ENCODE measurements at places on chromosomes 1 and 21.

DNA sequence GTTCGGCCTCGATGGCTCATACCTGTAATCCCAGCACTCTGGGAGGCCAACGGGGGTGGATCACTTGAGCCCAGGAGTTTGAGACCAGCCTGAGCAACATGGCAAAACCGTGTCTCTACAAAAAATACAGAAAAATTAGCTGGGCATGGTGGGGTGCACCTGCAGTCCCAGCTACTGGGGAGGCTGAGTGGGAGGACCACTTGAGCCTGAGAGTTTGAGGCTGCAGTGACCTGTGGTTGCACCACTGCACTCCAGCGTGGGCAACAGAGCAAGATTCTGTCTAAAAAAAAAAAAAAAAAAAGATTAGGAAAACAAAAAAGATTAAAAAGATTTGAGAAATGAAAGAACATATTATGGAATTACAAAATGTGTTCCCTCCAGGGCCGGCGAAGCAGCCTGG is 18.4 kb upstream of the IFNAR2 start:
- no peak for DNase-seq

DNA sequence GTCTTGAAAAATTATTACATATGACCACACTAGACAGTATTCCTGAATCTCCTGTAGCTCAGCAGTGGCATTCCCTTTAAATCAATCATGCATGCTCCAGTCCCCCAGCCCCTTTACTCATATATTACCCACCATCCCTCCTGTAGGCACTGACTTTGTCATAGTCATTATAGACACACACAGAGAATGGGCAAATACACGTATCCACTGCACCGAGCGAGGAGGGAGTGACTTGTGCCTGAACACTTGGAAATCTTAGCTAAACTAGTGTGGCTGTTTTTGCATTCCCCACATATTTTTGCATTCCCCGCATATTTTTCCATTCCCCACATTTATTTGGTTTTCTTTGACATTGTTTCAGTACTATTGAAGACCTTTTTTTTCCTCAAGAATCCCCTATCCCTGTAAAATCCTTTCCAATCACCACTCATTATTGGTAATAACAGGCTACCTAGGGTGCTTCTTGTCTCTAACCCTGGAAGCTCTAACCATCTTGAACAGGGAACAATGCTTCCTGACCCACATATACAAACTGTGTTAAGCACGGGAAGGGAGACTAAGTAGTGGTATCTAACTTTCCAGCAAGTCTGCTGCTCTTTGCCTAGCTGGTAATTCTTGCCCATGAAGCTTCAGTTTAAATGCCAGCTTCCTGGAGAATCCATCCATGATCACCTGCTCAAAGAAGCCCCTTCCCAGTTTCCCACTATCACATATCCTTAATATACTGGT is 534.4 kb upstream of the CAMK1G start:
- DNase-seq: no peak

DNA sequence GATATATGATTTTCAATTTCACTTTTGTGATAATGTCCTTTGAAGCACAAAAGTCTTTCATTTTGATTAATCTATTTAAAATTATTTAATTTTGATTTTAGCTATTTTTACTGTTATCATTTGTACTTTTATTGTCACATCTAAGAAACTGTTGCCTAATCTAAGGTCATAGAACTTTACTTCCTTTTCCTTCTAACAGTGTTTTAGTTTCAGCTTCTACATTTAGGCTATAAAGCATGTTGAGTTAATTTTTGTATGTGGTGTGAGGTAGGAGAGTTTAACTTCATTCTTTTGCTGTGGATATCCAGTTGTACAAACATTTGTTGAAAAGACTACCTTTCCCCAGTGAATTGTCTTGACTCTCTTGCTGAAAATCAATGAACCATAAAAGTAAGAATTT is 204.5 kb downstream of the TM2D1 start:
- no peak for DNase-seq

GRCh38 chr1:150281221-150281757 is 1.1 kb upstream of the CIART start:
- peak; percentile 40 for DNase-seq

DNA sequence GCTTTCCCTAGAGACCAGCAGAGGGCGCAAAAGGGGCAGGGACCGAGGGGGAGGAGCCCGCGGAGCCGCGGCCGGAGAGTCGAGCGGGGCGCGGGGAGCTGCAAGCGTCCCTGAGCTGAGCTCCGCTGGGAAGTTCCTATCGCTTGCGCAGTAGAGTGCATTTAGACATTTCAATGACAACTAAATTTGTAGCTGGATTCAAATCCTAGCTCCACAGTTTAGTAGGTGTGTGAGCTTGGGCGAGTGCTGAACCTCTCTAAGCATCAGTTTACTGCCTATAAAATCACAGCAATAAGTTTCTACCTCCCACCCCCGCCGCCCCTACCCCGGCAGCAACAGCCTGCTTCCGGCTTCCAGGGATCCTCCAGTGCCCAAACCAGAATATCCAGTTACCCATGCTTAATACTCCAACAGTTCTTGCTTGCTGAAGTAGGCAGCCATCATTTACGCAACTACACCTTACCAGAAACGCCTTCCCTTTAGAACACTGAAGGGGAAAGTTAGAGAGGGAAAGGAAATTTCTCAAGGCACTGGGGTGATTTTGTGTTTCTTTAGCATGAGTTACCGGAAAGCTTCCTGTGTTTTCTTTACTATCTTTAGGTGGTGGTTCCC is 9.1 kb downstream of the TLR5 start:
- DNase-seq: peak; percentile 61

DNA sequence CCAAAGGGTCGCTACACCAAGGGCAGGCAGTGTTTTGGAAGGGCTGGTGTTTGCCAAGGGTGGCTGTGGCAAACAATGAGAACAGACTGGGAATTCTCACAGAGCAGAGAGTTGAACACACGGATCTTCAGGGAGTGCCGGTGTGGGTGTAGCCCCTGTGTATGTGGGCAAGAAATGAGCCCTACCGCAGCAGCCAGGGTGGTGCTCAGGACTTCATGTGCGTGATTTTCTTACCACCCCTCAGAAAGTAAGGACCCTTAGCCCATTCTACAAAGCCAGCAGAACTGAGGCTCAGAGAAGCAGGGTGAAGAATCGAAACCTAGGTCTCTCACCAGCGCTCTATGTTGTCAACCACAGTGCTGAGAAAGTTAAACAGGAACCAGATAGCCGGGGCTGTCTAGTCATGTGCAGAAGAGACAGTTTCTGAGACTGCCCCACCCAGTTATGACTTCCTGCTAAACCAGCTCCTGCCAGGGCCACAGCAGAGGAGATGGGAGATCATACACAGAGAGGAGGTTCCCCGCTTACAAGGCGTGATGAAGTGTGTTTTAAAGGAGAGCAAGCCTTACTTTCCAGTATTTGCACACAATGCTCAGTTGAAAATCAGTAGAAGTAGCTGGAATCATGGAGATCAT is 21.9 kb upstream of the MORC3 start:
- peak; percentile 31 for DNase-seq

DNA sequence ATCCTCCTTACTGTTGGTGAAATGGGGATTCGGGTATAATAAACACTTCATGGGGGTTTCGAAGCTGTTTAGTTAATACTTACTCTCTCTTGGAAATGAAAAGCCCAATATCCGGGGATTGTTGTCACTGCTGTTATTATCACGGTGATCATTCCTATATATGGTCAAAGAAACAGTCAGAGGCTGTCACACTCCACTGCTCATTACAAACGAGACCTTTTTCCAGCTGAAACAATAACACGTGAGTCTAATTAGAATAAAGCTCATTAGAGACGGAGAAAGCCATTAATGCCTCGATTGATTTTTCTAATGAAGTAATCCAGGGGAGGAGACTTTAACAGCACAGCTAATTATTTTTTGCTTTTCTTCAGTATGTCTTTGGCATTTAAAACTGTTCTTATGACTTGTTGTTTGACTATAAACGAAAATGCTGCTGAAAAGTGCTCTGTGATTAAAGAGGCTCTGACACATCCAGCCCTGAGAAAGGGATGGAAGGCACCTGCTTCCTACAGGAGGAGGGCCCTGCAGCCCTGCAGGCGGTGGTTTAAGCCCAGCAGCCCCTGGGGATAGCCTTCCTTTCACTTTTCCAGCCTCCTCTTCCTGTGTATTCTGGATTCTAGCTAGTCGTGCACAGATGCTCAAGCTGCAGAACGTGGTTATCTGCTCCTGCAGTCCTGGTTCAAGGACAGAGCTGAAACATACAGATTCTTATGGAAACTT is 143.6 kb downstream of the EDEM3 start:
- no peak for DNase-seq

- no peak for DNase-seq
These were observed 32.2 kb downstream of the HSPG2 start for GRCh38 chr1:21904704-21905520.

- DNase-seq: no peak
These were observed at the start of gene FCRLA for GRCh38 chr1:161706482-161707347. TSS of gene FCRLA (plus strand) at chr1:161707229. CDS start at chr1:161707265, 36 bp downstream.

DNA sequence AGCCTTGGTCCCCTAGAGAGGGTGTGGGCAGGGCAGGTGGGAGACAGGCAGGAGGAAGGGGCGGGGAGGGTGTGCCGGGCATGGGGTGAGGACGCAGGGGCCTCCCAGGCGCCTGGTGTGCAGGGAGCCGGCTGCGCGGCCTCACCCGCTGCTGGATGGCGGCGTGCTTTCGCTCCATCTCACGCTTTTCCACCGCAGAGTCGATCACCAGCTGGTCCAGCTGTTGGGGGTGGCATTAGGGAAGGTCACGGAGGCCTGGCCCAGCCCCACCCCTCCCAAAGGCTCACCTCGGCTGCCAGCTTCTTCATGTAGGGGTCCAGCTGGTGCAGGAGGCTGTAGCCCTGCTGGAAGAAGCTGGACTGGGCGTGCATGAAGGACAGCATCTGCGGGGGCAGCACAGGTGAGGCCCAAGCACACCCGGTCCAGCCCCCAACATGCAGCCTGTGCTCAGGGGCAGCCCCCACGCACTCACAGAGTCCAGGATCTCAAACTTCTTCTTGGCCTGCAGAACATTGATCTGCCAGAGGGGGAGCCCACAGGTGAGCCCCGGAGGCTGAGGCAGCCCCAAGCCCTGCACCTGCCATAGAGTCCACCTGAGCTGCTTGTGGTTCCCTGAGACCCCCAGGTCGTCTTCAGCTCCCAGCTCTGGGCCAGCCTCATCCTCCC is 7.9 kb downstream of the ACAP3 start:
- no peak for DNase-seq

GRCh38 chr1:78855258-78855657 is 151.3 kb downstream of the ADGRL4 start:
- no peak for DNase-seq

DNA sequence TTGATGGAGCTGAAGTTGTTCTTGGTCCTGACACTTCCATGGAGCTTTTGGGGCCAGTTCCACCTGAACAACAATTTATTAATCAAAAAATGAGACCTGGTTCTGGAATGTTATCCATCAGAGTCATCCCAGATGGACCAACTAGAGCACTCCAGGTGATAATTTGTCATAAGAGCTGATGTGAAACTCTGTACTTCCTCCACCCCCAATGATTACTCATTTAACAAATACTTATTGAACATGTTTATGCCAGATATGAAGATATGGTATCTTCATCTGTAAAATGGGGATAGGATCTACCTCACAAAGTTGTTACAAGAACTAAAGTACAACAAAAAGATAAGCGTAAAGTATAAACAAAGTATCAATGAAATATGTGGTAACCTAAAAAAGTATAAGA is 153.2 kb downstream of the VPS13D start:
- no peak for DNase-seq

DNA sequence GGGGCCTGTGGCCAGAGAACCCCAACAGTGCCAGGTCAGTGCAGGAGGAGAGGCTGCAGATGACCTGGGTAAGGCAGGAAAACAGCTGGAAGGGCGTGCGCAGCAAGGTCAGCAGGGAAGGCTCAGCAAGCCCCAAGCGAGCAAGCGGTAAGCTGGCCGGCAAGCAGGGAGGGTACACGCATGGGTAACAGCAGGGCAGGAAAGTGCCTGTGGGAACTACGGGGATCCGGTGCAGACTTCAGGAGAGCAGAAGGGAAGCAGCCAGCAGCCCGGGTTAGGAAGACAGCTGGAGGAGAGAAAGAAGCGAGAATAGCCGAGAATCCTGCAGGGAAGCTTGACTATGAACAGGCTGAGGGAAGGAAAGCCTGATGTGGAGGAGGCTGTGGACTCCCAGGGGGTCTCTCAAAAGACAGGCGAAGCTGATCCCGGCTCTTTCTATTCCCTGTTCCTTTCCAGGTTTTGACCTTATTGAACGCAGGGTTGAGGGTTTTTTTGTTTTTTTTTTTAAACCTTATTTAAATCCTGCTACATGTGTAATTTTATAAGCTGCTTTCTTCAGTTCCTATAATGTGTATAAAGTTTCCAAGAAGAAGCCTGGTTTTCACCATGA is 20.9 kb downstream of the UMODL1 start:
- DNase-seq: no peak

DNA sequence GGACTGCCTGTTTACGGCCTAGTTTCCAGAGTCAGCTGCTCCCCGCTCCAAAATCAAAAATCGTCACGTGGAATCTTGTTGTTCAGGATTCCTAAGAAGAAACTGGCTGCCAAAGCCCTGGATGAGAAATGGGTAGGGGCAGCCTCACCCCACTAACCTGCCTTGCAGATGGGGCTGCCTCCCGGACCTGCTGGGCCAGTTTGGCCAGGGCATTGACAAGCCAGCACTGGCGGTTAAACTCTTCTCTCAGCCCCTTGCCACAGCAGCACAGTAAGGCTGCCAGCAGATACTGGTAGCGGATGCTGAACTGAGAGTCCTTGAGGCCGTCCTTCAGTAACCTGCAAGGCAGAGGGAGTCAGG is 31.6 kb upstream of the PPP1R15B start:
- no peak for DNase-seq

GRCh38 chr1:244339073-244339692 is 112.5 kb downstream of the ADSS2 start:
- DNase-seq: no peak

DNA sequence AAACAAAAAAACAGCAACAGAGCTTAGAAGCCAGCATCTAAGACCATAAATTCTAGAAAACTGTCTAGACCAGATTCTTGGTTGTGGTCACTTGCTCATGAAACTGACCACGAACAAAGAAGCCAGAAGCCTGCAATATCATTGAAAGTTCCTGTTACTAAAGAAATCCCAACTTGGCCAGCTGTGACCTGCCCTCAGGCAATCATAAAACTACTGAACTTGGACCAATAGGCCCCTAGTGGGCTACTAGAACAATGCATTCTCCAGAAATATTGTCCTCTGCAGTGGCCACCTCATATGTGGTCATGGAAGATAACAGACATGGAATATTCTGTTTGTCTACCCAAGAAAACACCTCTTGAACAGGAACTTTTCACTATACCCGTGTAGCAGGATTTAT is 87.7 kb downstream of the SPATA17 start:
- no peak for DNase-seq

GRCh38 chr1:115656461-115657077 is 14.8 kb downstream of the VANGL1 start:
- no peak for DNase-seq

DNA sequence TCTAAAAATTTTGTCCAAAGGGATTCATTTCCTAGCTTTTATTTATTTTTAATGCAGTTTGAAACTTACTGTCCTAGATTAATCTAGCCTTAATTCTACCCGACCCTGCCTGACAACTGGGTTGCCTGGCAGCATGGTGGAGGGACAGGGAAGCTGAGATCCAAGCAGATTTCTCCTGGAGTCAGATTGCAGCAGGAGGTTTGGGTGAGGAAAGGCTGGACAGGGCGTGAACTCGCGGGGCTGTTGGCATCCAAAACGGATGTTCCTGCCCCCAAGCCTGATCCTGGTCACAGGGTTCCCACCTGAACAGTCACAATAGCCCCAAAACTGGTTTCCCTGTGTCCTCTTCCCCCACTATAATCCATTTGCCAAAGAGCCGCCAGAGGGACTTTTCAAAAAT is 23.2 kb downstream of the TCEA3 start:
- DNase-seq: no peak

GRCh38 chr1:54500107-54500431 is 48.0 kb upstream of the ACOT11 start:
- DNase-seq: no peak

- DNase-seq: no peak
These were observed 1272.4 kb upstream of the ADGRL4 start for GRCh38 chr1:80278936-80279335.

Data from stimulated activated CD8-positive, alpha-beta memory T cell treated with anti-CD3 and anti-CD28 coated beads, Interleukin-4, amount 100 ng/mL, for 24 hours (primary cell).